Liver (tissue), 10 donors: ENCODE measurements at places on chromosomes 4 and X. TPM values are rescaled to one million over a fixed set of nuclear protein-coding genes. Genes with fewer than 3 reads are reported as not detected.

The CYP2U1 gene
- 3.5 TPM for polyA plus RNA-seq

The CRMP1 gene
- polyA plus RNA-seq, result 0.06 TPM

The HPGD gene
- 90.0 TPM for polyA plus RNA-seq

The NOCT gene
- polyA plus RNA-seq, result 2.8 TPM

The HTR2C gene
- polyA plus RNA-seq, result not detected
